ENCODE measurements at places on chromosomes 4 and X. TPM values are rescaled to one million over a fixed set of nuclear protein-coding genes. Genes with fewer than 3 reads are reported as not detected.

MAGEC2 gene
- not detected for total RNA-seq

SAGE1 gene
- not detected for total RNA-seq

GAGE1 gene
- total RNA-seq = not detected

GRCh38 chr4:145183023-145183422, 2.6 kb upstream of the OTUD4 start:
- 0 out of 2 replicates have a peak, but pooled peaks cover 3% of the 10 kb centered on the region for H3K36me3 ChIP-seq
- H3K4me3 ChIP-seq = no peak overlapping the region
- no peak overlapping the region for H3K27ac ChIP-seq

GRCh38 chr4:74166135-74166534, 8.2 kb downstream of the MTHFD2L start:
- no peak for DNase-seq
- no peak overlapping the region for H3K27ac ChIP-seq
- H3K27me3 ChIP-seq = no peaks in the 10 kb centered on the region
- no peaks in the 10 kb centered on the region for H3K4me1 ChIP-seq
- no peak overlapping the region for H3K4me3 ChIP-seq
- no peaks in the 10 kb centered on the region for H3K36me3 ChIP-seq

DNA sequence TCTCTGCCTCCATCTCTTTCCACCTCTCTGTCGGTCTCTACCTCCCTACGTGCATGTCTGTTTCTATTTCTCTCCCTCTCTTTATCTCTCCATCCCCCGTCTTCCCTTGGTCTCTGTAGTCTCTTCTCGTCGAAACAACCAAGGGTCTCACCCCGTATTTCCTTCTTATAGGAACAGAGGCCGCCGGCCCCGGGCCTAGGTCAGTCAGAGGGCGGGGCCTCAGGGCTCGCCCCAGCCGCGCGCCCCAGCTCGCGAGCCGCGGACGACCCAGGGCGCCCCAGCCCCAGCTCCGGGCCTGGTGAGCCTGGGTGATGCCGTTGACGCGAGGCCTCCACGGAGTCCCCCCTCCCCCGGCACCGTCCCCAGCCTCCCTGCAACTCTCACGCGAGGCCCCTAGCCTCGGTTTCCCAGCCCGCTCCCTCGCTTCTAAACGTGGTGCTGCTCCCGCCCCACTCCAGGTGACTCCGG, 6.6 kb downstream of the TIMM17B start:
- no peaks in the 10 kb centered on the region for H3K36me3 ChIP-seq
- H3K4me1 ChIP-seq = no peaks in the 10 kb centered on the region
- no peaks in the 10 kb centered on the region for H3K27me3 ChIP-seq
- H3K27ac ChIP-seq = peak overlapping the region; percentile 65
- DNase-seq = no peak
- peak overlapping the region; percentile 59 for H3K4me3 ChIP-seq

- no peaks in the 10 kb centered on the region for H3K4me1 ChIP-seq
- no peaks in the 10 kb centered on the region for H3K36me3 ChIP-seq
- no peak overlapping the region for H3K4me3 ChIP-seq
- H3K27ac ChIP-seq = no peak overlapping the region
- no peaks in the 10 kb centered on the region for H3K27me3 ChIP-seq
- no peak for DNase-seq
These were observed 519.2 kb upstream of the DIPK2B start for GRCh38 chrX:45719751-45720501.

DNA sequence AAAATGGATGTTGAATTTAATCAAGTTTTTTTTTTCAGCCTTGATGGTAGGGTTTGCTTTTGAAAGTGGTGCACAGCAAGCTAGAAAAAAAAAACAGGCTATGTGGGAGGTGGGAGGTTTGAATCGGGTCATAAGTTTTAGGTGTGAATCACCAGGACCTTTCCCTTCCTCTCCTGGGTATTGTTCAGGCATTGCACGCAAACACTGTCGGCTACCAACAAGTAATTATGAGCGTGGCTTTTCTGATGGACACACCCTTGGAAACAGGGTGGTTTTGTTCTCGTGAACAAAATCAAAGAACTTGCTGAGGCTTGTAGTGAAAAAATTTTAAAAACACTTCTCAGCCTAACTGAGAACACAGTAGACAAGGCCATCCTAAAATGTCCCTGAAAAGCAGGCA, 18.1 kb downstream of the PIR start:
- no peak overlapping the region for H3K27ac ChIP-seq
- H3K36me3 ChIP-seq = no peaks in the 10 kb centered on the region

DNA sequence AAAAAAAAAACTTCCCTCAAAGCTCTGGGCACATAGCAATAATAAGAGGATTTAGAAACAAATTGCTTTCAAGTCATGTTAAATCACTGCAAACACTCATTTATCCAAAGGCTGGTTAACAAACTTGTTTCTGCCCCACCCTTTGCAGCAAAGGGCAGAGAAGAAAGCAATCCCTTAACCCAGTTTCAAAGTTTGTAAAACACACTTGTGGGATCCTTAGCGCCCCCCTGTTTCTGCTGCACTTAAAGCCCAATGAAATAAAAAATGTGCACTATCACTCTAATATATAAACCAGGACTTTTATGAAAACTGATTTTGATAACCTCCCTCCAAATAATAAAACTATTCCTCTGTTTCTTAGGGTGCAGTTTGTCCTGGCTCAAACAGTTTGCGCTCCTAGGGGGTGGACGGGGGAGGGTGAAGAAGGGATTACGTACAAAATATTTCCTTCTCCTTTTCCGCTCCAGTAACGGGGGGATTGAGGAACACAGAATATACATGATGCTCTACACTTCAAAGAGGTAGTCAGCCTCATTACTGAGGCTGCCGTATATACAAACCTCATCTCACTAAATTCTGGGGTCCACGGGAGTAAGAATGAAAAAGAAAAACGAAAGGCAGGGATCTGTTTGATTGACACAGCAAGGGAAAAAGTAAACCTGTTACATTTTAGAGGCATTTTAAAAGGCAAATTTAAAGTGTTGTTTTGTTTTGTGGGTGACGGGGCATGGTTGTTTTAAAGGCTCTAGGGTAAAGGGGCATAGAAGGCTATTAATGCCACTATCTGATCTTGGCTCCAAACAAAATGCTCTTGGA, 3.1 kb upstream of the PCDH10 start:
- no peaks in the 10 kb centered on the region for H3K36me3 ChIP-seq
- peak overlapping the region; percentile 54 for H3K4me3 ChIP-seq
- 0 out of 2 replicates have a peak, but pooled peaks cover 2% of the 10 kb centered on the region for H3K4me1 ChIP-seq
- no peak for DNase-seq
- no peaks in the 10 kb centered on the region for H3K27me3 ChIP-seq

Data from Panc1 (cell line).